ENCODE measurements at places on chromosomes 2 and 18.

GRCh38 chr18:50033004-50033403, 161.9 kb downstream of the MYO5B start:
- H3K4me1 ChIP-seq: no peaks in the 10 kb centered on the region
- DNase-seq: no peak
- H3K4me3 ChIP-seq: no peak overlapping the region
- no peaks in the 10 kb centered on the region for H3K36me3 ChIP-seq

- peak; percentile 29 for DNase-seq
- H3K4me1 ChIP-seq: peaks cover 19% of the 10 kb centered on the region
- H3K27me3 ChIP-seq: no peaks in the 10 kb centered on the region
- H3K27ac ChIP-seq: no peak overlapping the region
Observed at GRCh38 chr2:209426432-209426831, 2.6 kb downstream of the MAP2 start.

DNA sequence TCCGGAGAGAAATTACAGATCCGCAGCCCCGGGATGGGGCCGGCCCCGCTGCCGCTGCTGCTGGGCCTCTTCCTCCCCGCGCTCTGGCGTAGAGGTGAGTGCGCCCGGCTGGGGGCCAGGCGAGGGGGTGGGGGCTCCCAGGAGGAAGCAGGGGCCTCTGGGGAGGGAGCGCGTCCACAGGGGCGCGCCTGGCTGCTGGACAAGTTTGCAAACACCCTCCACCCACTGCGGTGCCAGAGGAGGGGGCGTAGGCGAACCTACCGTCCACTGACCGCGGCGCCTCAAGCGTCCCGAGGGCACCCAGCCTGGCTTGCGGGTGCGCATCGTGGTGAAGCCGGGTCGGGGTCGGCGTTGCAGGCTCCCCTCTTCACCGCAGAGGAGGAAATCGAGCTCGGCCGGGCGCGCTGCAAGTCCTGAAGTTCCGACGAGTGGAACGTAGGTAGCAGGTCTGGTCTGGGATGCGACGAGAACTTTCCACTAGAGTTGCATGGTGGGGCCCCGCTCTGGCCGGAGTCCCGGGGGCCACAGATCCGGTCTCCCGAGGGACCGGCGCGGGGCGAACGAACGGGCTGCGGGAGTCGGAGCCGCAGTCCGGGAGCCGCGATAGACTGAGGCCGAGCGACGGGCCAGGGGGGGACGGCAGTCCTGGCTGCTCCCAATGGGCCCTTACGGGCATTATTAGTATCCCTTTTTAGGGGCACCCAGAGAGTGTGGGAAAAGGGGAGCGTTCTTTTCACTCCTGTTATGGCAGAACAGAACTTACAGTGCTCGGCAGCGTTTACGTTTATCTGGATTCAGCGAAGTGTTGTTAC, 502 bp downstream of the MERTK start:
- no peak for DNase-seq
- H3K4me3 ChIP-seq: peak overlapping the region; percentile 74
- H3K27ac ChIP-seq: no peak overlapping the region
- H3K4me1 ChIP-seq: peaks cover 19% of the 10 kb centered on the region

DNA sequence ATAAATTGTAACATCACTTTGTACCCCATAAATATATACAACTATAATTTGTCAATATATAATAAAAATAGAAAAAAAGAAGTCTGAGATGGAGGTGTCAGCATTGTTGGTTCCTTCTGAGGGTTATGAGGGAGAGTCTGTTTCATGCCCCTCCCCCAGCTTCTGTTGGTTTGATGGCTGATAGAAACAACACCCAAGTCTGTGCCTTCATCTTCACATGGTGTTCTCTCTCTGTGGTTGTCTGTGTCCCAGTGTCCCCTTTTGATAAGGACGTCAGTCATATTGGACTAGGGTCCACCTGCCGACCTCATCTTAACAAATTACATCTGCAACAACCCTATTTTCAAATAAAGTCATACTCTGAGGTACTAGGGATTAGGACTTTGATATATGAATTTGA, 20.3 kb upstream of the EHBP1 start:
- H3K27ac ChIP-seq: no peak overlapping the region
- peaks cover 5% of the 10 kb centered on the region for H3K4me1 ChIP-seq
- H3K27me3 ChIP-seq: no peaks in the 10 kb centered on the region
- no peaks in the 10 kb centered on the region for H3K36me3 ChIP-seq

DNA sequence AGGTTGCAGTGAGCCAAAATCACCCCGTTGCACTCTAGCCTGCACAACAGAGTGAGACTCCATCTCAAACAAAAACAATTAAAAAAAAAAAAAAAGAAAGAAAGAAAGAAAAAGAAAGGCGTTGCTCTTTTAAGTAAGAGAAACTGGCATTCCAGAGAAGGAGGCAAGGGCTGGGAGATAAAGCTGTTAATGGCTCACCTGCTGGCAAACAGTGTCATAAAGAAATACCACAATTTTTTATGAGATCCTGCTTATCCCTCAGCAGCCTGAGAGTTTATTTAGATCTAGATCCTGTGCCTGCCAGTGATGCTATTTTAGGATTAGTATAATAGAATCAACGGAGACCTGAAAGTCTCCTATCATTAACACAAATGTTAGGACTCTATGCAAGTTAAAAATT, 16.3 kb downstream of the SLC19A3 start:
- no peak overlapping the region for H3K4me3 ChIP-seq
- no peaks in the 10 kb centered on the region for H3K36me3 ChIP-seq
- H3K27ac ChIP-seq: no peak overlapping the region
- H3K27me3 ChIP-seq: no peaks in the 10 kb centered on the region
- no peak for DNase-seq

GRCh38 chr2:202610380-202610779, 24.4 kb upstream of the FAM117B start:
- H3K36me3 ChIP-seq: no peaks in the 10 kb centered on the region
- H3K27me3 ChIP-seq: no peaks in the 10 kb centered on the region
- peaks cover 10% of the 10 kb centered on the region for H3K4me1 ChIP-seq
- no peak overlapping the region for H3K4me3 ChIP-seq
- DNase-seq: no peak

DNA sequence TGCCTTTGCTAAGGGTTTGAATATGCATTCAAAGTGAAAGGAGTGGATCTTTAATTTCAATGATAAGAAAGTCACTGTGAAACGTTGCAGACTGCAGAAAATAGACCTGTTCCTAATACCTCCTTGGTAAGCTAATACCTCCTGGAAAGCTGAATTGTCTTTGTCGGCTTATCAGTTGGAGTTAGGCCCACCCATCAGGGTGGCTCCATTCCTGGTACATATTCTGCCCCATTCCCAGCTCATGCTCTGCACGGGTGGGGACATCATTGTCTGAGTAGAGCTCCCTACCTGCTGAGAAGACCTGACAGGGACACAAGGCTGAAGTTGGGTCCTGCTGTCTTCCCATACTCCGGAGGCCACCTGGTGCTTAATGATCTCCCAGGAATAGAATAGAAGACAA, 203.3 kb downstream of the EN1 start:
- no peaks in the 10 kb centered on the region for H3K36me3 ChIP-seq
- no peak overlapping the region for H3K27ac ChIP-seq
- H3K27me3 ChIP-seq: no peaks in the 10 kb centered on the region
- H3K4me3 ChIP-seq: no peak overlapping the region
- DNase-seq: no peak
- peaks cover 12% of the 10 kb centered on the region for H3K4me1 ChIP-seq

- no peak for DNase-seq
- H3K27ac ChIP-seq: no peak overlapping the region
- no peaks in the 10 kb centered on the region for H3K4me1 ChIP-seq
- H3K4me3 ChIP-seq: no peak overlapping the region
Observed at GRCh38 chr2:152552888-152553287, 164.4 kb downstream of the PRPF40A start.

DNA sequence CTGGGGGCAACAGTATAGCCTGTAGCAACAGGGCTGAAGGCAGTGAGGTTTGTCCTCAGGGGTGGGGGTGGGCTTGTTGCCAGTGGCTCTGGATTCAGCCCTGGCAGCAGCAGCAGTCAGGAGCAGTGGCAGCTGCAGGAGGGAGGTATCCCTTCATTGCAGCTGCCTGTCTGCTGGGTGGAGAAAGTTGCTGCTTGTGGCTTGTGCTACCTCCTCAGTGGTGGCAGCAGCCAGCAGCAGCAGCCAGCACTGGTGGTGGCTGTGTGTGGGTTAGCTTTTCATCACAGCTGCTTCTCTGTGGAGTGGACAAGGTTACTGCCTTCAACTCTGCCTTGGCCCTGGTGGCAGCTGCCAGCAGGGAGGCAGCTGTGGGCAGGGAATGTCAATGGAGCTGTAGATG, 94.9 kb downstream of the ARL6IP6 start:
- peaks cover 7% of the 10 kb centered on the region for H3K4me1 ChIP-seq
- no peak for DNase-seq
- H3K36me3 ChIP-seq: peaks cover 6% of the 10 kb centered on the region
- H3K27me3 ChIP-seq: no peaks in the 10 kb centered on the region
- no peak overlapping the region for H3K4me3 ChIP-seq
- no peak overlapping the region for H3K27ac ChIP-seq

GRCh38 chr2:132974467-132975095, 304.6 kb upstream of the LYPD1 start:
- H3K27ac ChIP-seq: no peak overlapping the region
- no peaks in the 10 kb centered on the region for H3K27me3 ChIP-seq
- no peak for DNase-seq
- no peak overlapping the region for H3K4me3 ChIP-seq
- H3K36me3 ChIP-seq: no peaks in the 10 kb centered on the region

DNA sequence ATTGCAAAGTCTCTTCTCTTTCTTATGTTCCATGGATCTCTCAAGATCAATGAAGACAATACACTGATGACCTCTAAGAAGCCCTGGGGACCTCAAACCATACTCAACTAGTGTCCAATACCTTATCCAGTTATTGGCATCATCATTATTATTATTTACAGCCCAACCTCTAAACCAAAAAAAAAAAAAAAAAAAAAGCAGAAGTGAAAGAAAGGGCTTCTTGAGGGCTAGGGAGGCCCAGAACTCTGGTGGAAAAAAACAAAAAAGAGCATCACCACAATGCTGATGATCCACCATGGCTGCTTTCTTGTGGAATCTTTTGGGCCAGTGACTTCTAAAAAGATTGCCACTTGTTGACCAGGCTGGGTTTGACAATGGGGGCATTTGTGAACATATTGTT, 324.9 kb downstream of the LPIN1 start:
- DNase-seq: no peak
- no peaks in the 10 kb centered on the region for H3K36me3 ChIP-seq
- H3K27me3 ChIP-seq: no peaks in the 10 kb centered on the region
- no peak overlapping the region for H3K27ac ChIP-seq
- no peak overlapping the region for H3K4me3 ChIP-seq
- H3K4me1 ChIP-seq: peaks cover 1% of the 10 kb centered on the region

GRCh38 chr18:46062781-46063180, 9.3 kb downstream of the PSTPIP2 start:
- H3K4me1 ChIP-seq: peaks cover 10% of the 10 kb centered on the region
- H3K36me3 ChIP-seq: peaks cover 19% of the 10 kb centered on the region
- H3K27me3 ChIP-seq: no peaks in the 10 kb centered on the region
- H3K27ac ChIP-seq: peak overlapping the region; percentile 31

DNA sequence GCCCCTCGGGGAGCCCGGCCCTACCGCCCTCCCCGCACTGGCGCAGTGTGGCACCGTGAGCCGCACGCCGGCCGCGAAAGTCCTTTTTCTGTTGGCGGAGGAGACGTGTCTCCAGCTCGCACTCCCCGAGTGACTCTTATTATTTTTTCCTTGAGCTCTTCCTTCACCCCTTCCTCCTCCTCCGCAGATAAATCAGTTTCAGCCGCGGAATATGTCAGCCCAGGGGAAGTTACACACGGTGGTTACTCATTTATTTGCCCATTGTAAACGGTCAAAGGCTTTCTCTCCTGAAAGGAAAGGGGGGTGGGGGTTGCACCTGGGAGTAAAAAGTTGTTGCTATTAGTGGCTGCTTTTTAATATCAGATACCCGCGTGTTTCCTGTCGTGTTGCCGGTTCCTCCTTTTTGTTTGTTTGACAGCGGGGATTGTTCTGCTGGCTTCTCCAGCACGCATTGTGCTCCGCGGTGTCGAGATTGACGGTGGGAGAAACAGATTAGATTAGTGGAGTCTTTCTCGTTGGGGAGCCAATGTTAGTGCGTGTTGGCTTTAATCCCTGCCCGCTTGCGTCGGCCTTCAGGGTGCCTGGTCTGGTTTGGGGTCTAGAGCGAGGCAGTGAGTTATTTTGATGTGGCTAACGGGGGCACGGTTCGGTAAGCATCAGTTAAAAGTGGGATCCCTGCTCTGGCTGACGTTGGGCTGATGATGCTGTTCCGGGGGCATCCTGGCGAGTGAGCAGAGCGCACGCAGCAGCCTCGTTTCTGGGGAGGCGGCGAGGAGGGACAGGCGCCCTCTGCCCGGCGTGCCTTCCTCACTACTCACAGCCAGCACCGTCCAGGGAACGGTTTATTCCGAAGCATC, 1.6 kb downstream of the CRIM1 start:
- H3K27ac ChIP-seq: peak overlapping the region; percentile 97
- H3K4me3 ChIP-seq: peak overlapping the region; percentile 95
- no peaks in the 10 kb centered on the region for H3K27me3 ChIP-seq
- peaks cover 35% of the 10 kb centered on the region for H3K36me3 ChIP-seq

GRCh38 chr2:198488964-198489363, 684.6 kb downstream of the PLCL1 start:
- no peaks in the 10 kb centered on the region for H3K4me1 ChIP-seq
- no peaks in the 10 kb centered on the region for H3K36me3 ChIP-seq
- no peak for DNase-seq
- no peak overlapping the region for H3K27ac ChIP-seq

DNA sequence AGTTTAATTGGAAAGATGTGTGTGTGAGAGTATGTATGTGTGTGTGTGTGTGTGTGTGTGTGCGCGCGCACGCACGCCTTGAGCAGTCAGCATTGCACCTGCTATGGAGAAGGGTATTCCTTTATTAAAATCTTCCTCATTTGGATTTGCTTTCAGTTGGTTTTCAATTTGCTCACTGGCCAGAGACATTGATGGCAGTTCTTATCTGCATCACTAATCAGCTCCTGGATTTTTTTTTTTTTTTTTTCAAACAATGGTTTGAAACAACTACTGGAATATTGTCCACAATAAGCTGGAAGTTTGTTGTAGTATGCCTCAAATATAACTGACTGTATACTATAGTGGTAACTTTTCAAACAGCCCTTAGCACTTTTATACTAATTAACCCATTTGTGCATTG, 48.0 kb downstream of the FEZ2 start:
- H3K27ac ChIP-seq: no peak overlapping the region
- no peak overlapping the region for H3K4me3 ChIP-seq
- no peak for DNase-seq
- no peaks in the 10 kb centered on the region for H3K4me1 ChIP-seq

GRCh38 chr18:75698861-75699260, 271.4 kb upstream of the SMIM21 start:
- H3K27me3 ChIP-seq: no peaks in the 10 kb centered on the region
- no peak overlapping the region for H3K4me3 ChIP-seq
- H3K27ac ChIP-seq: no peak overlapping the region
- H3K4me1 ChIP-seq: no peaks in the 10 kb centered on the region
- DNase-seq: no peak
- H3K36me3 ChIP-seq: peaks cover 5% of the 10 kb centered on the region

- no peaks in the 10 kb centered on the region for H3K4me1 ChIP-seq
- no peaks in the 10 kb centered on the region for H3K27me3 ChIP-seq
- no peak overlapping the region for H3K4me3 ChIP-seq
- no peak overlapping the region for H3K27ac ChIP-seq
- peaks cover 46% of the 10 kb centered on the region for H3K36me3 ChIP-seq
Observed at GRCh38 chr2:74080346-74080745, 67.4 kb downstream of the BOLA3 start.

GRCh38 chr18:48983793-48984437, 33.1 kb upstream of the SMAD7 start:
- peak; percentile 51 for DNase-seq
- no peak overlapping the region for H3K4me3 ChIP-seq
- H3K4me1 ChIP-seq: peaks cover 5% of the 10 kb centered on the region
- H3K27me3 ChIP-seq: no peaks in the 10 kb centered on the region
- H3K36me3 ChIP-seq: no peaks in the 10 kb centered on the region
- H3K27ac ChIP-seq: no peak overlapping the region

- H3K27ac ChIP-seq: no peak overlapping the region
- H3K4me3 ChIP-seq: no peak overlapping the region
- no peaks in the 10 kb centered on the region for H3K4me1 ChIP-seq
- H3K36me3 ChIP-seq: peaks cover 5% of the 10 kb centered on the region
- DNase-seq: peak; percentile 8
- no peaks in the 10 kb centered on the region for H3K27me3 ChIP-seq
Observed at GRCh38 chr2:156021146-156022040, 311.1 kb downstream of the NR4A2 start.

Data from MCF 10A (cell line).